ENCODE measurements at places on chromosomes 2 and 18.

DNA sequence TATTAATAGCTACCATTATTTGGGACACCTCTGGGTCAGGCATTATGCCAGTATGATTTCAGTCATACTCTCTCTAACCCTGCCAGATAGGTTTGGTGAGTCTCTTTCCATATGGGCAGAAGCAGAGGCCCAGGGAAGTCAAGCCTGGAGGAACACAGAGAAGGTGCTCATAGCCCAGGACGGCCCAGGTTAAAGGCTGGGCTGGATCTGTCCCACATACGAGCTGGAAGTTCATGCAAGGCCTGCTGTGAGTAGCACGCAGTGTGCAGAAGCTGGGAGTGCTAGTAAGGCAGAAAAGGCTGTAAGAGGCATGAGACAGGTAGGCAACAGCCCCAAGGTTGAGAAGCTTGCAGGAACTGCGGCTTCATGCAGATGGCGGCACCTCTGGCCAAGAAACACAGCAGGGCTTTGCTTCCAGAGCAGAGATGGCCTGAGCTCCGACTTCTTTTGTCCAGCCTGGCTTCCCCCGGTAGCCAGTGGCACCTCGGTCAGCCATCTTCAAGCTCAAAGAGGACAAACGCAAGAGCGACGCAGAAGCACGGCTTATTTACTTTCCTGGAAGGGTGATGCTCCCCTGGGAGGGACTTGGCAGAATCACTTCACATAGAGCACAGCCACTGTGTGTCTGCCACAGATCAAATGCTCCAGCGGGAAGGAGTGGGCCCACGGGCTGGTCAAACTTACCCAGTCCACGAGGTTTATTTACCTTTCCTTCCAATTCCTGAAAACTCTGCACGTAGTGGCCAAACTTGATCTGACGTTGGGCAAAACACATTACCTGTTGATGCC is 58.5 kb upstream of the MAP4K4 start:
- DNase-seq, result no peak

GRCh38 chr18:58761241-58761969 is 90.1 kb downstream of the MALT1 start:
- peak; percentile 20 for DNase-seq

GRCh38 chr18:60003610-60004185 is 103.9 kb downstream of the PMAIP1 start:
- DNase-seq, result no peak

DNA sequence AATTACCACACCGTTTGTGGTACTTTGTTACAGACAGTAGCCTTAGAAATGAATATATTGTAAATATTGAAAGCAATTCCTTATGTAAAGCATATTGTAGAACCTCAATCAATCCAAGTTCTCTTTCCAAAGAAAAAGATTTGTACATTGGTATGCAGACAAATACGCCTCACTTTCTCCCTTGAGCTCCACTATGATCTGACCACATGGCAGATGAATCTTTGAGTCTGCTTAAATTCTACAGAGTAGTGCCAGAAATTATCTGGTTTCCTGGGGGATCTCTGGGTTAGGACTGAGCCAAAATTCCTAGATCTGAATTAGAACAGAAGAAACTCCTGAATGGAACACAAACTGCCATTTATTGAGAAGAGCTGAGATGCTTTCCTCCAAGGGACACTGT is 99.0 kb downstream of the CPO start:
- DNase-seq, result no peak

GRCh38 chr2:203739351-203739750 is 32.9 kb downstream of the CD28 start:
- no peak for DNase-seq

DNA sequence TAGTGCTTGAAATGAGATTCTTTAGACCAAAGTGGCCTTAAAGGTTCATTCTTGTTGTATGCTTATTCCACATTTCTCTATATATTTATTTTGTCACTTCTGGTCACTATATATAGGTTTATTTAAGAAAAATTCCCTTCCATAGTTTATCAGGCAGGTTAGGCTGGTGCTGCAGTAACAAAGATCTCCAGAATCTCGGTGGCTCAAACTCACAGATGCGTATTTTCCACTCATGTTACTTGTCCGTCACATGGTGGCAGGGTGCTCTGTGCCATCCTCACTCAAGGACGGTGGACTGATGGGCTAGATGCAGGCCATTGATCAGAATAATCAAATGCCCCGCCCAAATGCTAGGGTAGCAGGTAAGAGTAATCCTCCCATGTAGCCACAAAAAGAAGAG is 19.8 kb downstream of the SPTBN1 start:
- DNase-seq, result no peak

GRCh38 chr2:31127931-31128330 is 10.3 kb downstream of the GALNT14 start:
- DNase-seq, result no peak

DNA sequence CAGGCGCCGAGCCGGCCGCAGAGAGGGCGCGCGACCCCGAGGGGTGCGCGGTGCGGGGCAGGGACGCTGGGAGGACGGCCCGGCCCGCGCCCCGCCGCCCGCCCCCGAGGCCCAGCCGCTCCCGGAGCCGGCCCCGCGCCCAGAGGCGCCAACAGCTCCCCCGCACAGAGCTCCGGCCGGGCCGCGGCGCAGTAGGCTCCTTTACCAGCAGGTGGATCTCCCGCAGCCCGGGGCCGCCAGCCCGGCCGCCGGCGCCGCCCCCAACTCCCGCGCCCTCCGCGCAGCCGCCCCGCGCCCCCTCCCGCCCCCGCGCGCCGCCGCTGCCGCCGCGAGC is 258 bp downstream of the MGAT4A start:
- DNase-seq, result peak; percentile 89

- DNase-seq, result no peak
Observed at GRCh38 chr2:182726473-182726872, 10.4 kb downstream of the DNAJC10 start.

DNA sequence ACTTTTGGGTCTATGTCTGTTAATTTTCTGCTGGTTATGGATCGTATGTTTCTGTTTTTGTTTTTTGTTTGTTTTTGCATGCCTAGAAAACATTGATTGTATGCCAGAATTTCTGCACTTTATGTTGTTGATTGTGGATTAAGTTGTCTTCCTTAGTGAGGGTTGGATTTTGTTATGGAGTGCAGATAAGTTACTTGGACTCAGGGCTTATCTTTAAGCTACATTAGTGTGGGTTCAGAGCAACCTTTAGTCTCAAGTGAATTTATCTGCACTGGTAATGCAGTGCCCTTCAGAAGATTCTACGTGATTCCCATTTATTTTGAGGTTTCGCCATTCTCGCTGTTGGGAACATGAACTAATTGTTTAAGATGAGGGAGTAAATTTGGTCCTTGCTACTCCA is 32.9 kb downstream of the UBR3 start:
- no peak for DNase-seq

GRCh38 chr2:31239593-31240177 is 5.7 kb downstream of the EHD3 start:
- DNase-seq, result peak; percentile 89

GRCh38 chr2:235302263-235302662 is 191.6 kb upstream of the AGAP1 start:
- no peak for DNase-seq

- DNase-seq, result peak; percentile 55
Observed at GRCh38 chr2:130185896-130186295, 3.8 kb downstream of the MZT2B start.

DNA sequence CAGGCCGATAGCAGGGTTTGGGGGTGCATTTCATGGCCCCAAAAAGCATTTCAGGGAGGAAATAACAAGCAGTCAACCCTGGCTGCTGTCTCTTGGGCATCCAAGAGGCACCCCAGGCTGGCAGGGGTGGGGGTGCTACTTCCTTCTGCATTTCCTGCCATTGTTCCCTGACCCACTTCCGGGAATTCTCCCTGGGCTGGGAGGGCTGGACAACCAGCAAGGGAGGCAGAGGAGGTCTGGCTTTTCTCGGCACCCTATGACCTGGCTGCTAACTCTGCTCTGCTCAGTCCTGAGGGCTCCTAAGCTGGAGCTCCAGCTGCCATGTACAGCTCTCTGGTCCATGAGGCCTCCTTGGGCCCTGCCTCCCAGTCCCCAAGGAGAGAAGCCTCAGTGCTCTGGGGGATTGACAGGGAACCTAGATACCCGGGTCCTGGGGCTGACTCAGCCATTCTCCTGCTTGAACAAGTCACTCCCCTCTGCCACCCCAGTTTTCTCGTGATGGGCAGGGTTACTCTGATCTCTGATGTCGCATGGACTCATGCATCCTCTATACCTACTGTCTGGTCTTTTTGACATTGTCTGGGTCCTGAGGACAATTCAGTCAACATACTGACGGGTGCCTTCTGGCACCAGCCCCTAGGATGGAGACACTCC is 47.2 kb downstream of the DYSF start:
- DNase-seq, result peak; percentile 78

GRCh38 chr18:9860682-9861081 is 25.1 kb upstream of the TXNDC2 start:
- no peak for DNase-seq

- DNase-seq, result no peak
Observed at GRCh38 chr2:134704173-134704572, 14.6 kb downstream of the TMEM163 start.

DNA sequence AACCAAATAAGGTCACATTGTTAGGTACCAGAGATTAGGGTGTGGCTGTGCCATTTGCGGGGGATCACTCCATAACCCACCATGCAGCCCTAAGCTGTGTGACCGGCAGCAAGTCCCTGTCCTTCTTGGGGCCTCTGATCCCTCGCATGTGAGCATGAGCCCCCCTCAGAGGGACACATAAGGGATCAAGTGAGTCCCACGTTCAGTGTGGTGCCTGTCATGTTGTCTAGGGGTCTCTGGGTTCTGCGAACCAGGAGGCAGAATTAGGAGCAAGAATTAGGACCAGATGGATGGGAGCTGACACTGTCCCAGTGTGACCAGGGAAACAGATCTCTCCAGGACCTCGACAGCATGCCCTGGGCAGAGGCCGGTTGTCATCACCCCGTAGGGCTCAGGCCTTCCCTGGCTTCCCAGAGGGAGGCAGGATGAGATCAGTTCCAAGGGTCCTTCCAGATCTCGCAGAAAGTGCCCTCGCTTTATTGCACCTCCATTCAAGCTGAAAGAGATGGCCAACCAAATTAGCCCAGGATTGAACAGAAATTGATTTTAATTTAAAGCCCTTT is 113.2 kb upstream of the OTOS start:
- DNase-seq, result no peak

- DNase-seq, result no peak
Observed at GRCh38 chr2:119788752-119789151, 29.0 kb downstream of the PTPN4 start.

DNA sequence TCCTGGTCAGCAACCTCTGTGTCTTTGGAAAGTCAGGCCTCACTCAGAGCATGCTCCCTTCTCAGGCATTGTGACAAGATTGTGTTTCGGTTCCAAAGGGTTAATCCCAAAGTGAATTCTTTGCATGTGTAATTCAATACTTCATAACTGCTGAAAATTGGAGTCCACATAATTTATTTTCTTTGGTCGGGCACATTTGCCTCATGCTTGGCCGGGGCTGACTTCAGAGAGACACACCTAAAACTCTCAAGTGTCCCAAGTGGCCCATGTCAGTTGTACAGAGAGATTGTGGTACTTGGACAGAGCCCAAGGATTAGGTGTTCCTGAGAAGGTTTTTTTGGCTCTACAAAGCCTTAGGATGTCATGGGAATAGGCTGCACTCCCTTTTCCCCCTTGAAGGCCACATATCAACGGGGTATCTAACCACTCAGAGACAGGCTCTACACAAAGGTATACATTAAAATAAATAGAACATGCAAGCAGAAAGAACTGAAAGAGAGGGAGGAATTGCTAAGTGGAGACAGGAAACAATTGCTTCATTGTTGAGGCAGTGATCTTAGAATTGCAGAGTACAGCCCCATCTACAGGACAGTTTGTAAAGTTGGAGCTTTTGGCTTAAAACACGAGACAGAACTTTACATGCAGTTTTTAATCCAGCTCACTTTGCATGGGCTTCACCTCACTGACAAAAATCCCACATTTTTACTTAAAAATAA is 1232.3 kb upstream of the ZEB2 start:
- no peak for DNase-seq

DNA sequence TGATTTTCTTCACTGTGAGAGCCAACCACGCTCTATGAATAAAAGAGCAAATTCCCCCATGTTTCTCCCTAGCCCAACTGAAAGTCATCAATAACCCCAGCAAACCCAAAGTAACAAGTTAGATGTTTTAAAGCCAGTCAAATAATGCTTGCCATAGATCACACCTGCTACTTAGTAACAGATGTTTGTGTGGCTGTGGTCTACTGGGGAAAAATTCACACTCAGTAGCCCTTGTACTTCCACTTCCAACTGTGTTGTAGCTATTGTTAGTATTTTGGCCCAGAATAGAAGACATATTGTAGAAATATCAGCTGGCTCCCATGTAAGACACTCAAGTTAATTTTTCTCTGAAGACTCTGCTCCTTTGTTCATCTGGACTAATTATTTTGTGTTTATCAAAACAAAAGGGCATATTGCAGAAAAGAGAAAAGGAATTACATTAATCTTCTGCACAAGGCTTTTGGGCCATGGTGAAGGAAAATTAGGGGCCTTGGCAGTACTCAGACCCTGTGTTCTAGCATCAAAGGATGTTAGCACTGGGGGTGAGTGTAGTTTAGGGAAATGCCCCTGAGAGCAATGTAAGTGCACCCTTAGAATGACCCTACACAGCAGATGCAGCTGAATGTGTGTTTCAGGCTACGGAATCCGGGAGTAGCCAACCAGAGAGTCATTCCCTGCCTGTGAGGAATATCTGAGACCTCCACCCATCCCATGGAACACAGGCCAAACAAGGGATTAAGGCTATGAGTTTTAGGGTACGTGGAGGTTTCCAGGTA is 521.9 kb downstream of the EPHA4 start:
- DNase-seq, result no peak

- no peak for DNase-seq
Observed at GRCh38 chr2:241553981-241554380, 4.6 kb upstream of the BOK start.

Data from posterior vena cava (tissue), 2 donors.